ENCODE measurements at places on chromosomes 3 and 15.
A peak's percentile ranks its signal among the peaks of the same experiment; 100 is the strongest.

GRCh38 chr15:50182219-50183013 lies 420 bp downstream of the SLC27A2 start:
- DNase-seq = peak; percentile 36

DNA sequence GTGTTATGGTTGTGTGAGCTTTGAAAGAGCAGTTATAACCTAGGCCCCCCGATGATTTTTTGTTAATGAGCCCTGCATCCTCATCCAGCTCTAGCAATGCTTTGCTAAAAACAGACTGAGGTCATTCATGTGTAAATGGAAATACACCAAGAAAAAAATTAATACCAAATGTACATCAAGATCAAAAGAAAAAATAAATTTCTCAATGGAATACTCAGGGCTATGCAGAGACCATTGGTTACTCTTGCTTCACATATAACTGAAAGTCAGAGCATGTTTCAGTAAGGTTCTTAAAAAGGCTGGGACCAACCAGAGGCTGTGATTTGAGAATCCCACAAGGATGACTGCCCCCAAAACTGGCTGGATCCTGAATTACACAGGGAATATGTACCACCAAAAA lies 48.0 kb downstream of the ARHGAP31 start:
- no peak for DNase-seq

GRCh38 chr3:62233065-62233464 lies 140.3 kb downstream of the FEZF2 start:
- no peak for DNase-seq

DNA sequence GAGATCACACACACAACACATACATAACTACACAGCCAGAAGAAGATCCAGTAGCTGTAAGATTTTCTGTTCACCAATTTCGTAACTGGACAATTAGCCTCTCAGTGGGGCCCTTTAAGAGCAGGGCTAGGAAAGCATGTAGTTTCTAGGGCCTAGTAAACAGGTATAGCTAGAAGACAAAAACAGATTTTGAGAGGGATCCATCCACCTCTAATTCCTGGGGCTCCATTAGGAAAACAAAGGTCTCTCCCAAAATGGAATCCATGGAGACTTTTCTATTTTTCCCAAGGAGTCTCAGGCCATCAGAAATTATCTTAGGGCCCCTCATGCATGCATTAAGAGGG lies 10.5 kb downstream of the KIF15 start:
- no peak for DNase-seq

GRCh38 chr3:154310840-154311239 lies 13.4 kb downstream of the DHX36 start:
- no peak for DNase-seq

- DNase-seq = no peak
Measured at GRCh38 chr3:87509401-87509800, 233.0 kb upstream of the POU1F1 start.

DNA sequence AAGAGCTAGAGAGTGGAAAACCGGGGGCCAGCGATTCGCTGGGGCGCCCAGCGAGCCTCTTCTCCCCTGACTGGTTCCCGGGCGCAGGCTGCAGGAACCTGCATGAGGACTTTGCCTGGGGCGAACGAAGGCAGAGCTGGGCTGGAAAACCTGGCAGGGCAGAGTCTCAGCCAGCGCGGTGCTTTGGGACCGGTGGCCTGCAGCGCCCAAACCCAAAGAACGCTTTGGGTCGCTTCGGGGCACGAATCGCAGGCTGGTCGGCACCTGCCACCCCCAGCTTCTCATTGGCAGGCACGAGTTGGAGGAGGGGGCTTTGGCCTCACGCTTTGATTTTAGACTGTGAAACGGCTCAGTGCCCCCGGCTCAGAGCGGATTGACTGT lies 3.0 kb downstream of the ONECUT1 start:
- DNase-seq = peak; percentile 50

DNA sequence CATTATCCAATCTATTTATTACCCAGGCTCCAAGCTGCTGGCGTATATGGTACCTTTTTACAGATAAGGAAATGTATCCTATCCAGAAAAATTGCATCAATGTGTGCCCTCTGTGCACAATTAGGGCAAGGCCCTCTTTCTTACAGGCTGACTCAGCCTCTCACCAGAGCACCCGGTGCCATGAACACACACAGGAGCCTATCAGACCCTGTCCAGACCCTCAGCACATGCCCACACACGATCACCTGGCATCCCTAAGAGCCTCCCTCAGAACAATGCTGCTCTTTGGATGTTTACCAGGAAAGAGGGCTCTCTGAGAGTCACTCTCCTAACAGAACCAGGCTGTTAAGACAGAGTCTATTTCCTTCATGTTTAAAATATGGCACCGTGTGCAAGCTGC lies 460.0 kb upstream of the TBL1XR1 start:
- no peak for DNase-seq

Data from body of pancreas (tissue), 4 donors.